ENCODE measurements at places on chromosomes 4 and X.

DNA sequence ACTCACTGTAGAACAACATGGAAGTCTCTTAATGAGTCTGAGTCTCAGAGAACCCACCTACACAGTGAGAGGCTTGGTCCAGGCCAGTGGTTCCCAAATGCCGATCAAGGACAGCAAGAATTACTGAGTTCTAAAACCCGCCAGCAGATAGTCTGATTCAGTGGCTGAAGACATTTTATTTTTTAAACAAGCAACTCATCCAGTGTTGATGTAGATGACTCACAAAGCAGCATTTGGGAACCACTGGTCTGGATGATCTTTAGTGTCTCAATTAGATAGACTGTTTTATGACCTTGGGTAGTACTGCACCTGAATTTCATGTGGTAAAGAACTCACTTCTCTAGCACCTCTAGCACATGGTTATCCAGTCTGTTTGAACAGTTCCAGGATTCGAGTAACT, 193.6 kb downstream of the FBXW7 start:
- no peak for DNase-seq

DNA sequence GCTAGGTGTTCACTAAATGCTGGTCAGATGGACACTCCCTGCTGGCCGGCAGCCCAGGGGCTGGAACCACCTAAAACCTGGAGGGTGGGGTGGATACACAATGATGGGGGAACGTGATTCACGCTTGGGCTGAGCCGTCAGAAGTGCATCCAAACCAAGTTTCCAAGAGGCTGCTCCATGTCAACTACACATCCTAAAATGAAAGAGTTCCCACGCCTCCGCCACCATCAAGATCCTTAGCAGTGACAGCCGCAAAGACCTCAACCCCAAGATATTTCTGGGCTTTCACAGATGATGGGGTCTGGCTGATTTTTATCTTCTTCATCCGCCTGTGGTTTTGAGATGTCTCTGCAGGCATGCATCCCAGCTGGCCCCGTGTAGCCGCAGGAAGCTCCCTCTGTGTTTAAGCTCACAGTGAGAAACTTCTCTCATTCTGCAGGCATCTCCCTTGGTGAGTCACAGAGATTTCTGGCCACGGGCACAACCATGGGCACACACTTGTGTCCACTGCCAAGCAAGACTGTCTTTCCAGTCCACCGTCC, 84.4 kb downstream of the HTRA3 start:
- no peak for DNase-seq

GRCh38 chr4:4377732-4378460, 9.0 kb upstream of the NSG1 start:
- DNase-seq, result no peak

DNA sequence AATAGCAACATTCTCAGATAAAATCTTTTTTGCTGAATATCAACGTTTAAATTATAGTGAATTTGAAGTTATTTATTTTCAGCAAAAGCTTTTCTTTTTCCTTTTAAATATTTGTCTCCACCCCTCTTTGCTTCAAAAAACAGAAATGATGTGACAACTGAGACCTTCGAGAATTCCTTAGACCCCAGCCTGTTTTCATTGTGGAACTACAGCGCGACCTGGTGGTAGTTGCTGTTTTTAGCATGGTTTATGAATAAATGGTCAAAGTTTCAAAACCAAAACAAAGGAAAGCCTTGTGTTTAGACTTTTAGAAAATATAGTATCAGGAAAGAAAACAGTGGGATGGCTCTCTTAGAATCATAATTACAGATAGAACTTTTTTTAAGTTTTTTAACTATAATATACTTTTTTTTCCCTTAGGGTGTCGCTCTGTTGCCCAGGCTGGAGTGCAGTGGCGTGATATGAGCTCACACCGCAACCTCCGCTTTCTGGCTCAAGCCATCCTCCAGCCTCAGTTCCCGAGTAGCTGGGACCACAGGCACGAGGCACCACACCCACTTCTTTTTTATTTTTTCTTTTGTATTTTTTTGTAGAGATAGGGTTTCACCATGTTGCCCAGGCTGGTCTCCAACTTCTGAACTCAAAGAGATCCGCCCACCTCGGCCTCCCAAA, 26.8 kb upstream of the TMEM184C start:
- peak; percentile 57 for DNase-seq

DNA sequence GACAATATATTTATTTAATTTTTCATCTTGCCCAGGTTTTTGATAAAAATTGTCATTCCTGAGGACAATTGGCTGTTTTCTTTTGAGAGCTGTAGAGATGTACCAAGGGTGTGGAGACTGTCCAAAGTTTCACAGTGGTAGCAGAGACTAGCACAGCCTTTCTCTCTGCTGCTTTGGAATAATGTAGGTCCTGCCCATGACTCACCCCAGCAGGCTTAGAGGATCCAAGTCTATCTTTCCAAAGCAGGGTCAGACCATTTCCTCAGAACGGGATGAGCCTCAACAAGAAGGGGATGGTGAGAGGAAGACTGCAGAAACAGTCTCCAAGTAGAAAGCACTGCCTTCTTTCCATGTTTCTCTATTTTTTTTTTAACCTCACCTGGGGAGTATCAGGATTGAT, 131.5 kb upstream of the RPL34 start:
- DNase-seq, result no peak

DNA sequence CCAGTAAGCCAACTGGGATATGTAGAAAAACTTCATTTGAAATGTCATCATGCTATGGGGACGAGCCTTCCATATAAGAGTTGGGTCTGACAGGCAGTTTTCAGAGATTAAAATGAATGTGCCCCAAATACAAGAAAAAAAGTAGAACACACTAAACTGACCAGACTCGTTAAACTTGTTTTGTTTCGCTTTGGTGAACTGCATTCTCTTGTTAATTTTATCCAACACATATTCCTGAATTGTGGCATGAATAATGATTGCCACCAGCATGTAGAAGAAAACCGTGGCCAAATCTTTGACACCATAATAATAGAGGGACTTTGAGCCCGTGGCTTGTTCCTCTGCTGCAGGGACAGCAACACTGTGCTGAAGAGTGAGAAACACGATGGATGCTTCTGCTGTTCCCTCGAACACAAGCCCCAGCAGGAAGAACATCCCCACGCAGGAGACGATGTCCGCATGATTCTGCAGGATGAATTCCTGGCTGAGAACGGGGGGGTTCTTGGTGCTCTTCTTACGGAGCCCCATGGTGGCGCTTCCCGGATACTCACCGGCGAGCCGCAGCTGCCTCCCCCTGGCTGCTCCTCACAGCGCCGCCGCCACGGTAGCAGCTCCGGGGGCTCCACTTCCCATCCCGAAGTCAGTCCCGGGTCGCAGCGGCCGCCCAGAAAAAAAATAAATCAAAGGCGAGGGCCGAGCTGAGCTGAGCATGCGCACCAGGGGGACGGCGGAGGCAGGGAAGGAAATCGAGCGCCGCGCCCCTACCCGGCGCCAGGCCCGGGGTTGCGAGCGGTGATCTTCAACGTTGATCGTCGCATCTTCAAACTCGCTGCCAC, at the start of gene TRAM1L1:
Gene TRAM1L1 (minus strand): TSS at position 711 of the 836 bp plus-strand sequence. CDS start 183 bp downstream, at position 528.
- peak; percentile 57 for DNase-seq

DNA sequence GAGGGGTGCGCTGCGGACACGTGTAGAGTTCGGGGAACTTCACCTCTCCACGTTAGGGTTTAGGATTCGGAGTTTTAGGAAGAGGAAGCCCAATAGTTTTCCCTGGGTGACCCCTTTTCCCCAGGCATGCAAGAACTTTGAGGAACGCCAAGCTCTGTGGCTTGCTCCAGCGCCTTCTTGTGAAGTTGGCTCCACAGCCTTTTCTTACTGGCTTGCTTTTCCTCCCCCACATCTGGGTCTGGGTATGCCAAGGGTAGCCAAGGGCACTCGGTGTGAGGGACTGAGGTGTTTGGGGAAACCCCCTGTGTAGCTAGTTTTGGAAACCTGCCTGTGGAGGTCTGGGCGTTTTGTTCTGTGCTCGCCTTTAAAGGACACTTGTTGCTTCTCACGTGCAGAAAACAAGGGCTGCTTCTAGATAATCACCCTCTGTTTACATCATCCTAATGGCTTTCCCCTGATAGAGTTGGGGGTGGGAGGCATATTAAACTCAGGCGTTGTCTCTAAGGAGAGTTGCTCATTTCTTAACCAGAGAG, 746 bp downstream of the EDNRA start:
- no peak for DNase-seq

- DNase-seq, result no peak
Observed at GRCh38 chr4:75880278-75880677, 22.0 kb downstream of the PPEF2 start.

DNA sequence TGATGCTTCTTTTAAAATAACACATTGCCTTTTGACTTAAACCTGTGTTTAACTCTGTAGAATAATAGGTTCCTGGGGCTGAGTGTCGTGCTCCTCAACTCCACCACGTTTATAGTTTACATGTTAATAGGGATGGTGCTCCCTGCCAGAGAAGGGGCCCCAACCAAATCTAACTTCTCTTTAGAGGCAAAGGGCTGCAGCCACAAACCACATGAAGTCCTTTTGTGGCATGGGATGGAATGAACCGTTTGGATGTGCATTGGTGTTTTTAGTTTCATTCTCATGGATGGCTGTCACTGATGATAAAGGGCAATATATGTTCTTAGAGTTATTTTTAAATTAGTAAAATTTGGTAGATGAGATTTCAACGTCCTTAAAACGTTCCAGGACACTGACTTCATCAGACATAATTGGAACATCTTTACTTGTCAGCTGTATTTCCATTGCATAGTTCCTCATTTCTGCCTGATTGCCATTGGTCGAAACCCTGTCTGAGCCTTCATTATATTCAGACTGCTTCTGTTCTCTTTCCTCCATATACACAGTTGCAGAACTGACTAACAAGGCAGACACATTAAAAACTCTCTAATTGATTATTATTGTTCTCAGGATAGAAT, 60.4 kb upstream of the HPF1 start:
- no peak for DNase-seq

DNA sequence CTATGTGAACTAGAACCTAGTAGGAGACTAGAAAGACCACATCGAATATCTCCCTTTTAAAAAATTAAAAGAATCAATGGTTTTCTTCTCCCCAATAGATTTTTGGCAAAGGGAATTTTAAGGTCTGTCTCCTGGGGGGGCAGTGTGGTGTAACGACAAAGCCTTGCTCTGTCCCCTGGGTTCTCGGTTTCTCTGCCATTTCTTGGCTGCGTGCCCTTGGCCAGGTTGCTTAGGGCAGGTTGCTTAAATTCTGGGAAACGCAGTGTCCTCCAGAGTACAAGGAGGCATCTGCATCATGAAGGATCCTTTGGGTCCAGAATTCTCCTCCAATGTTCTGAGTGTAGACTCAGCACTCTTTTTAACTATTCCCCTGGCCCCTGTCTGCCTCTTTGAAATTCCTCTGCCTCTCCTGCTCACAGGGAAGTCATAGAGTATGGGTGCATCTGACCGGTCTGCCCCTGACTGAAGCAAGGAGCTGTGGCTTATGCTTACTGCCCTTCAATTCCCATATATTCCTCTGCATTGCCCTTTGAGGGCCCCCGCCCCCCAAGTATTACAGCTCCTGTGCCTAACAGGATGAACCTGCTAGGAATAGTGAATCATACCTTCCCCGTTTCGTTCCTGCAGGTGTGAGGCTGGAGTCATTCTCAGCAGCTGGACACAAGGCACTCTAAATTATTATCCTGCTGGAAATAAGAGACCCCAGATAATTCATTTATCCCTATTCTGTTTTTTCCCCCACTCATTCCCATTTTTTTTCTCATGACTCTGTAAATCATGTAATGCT, 2.2 kb downstream of the KIT start:
- DNase-seq, result no peak

DNA sequence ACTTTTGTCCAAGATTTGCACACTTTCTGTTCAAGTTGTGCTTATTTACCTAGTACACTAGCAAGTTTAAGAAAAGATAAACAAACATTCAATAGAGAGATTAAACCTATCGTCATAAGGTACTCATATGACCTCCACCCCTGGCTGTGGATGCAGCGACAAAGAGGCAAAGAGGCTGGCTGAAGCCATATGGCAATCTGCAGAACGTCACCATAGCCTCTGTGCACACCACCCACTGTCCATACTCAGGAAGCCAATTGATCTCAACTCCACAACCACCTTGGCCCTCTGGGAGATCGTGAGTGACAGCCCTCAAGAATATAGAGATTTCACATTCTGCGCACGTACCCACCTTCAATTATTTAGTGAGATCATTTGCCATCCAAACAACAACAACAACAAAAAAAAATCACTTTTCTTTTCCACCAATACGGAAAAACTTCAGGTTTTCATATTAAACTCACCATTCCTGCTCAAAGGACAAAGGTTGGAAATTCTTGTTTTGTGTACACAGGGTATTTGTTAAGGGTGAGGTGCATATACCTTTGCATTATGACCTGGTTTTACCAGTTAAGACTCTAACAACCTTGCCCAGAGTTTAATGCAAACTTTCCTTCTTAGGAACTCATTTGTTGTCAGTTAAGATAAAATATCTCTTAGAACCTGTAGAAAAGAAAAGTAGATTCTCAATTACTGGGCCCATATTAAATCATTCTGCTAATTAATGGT, 243.0 kb upstream of the FSTL5 start:
- no peak for DNase-seq

DNA sequence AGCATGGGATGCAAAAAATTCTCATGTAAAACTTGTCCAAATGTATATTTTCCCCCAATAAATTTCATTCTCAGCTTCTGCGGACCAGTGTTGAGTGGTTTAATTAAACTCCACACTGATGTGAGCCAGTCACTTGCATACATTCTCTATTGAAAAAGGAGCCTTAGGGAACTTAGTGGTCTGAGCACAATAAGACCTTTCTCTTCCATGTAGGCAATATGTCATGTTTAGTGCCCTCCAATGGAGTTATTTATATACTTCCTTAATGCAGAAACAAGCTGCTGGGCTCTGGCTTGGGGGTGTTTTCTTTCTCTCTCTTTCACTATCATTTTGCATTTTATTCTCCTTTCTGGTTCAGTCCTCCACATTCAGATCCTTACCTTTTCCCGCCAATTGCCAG, 196.9 kb downstream of the ANAPC10 start:
- no peak for DNase-seq

DNA sequence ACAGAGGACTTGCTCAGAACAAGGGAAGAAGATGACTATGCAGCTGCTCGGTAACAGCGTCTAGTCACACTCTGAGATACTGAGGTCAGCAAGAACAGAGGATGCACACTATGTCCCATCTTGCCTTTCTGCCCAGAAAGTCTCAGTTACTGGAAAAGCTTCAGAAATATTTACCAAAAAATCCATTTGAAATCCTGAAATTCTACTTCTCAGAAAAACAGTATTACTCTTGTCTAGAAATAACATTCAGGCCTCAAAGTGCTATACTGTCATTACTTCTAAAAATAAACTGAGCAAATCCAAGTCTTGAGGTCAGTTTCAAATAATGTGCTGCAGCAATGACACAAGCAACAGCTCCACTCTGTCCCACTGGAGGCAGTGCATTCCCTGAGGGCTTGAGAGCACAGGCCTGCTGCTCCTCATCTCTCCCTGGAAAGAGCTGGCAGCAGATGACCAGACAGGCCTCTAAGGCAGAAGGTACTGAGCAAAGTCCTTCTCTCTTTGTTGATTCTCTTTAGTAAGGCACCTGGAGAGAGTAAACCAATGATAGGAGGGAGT, 76.9 kb downstream of the CAMK2D start:
- peak; percentile 80 for DNase-seq

- DNase-seq, result no peak
Observed at GRCh38 chrX:48451708-48452107, 18.4 kb downstream of the SLC38A5 start.

- no peak for DNase-seq
Observed at GRCh38 chr4:54402880-54403480, 173.9 kb downstream of the PDGFRA start.

GRCh38 chr4:116059361-116059760, 945.9 kb upstream of the NDST4 start:
- DNase-seq, result no peak
